Right lobe of liver (tissue), 6 donors: ENCODE measurements at places on chromosomes 1 and 21. TPM values are rescaled to one million over a fixed set of nuclear protein-coding genes. Genes with fewer than 3 reads are reported as not detected.

DNA sequence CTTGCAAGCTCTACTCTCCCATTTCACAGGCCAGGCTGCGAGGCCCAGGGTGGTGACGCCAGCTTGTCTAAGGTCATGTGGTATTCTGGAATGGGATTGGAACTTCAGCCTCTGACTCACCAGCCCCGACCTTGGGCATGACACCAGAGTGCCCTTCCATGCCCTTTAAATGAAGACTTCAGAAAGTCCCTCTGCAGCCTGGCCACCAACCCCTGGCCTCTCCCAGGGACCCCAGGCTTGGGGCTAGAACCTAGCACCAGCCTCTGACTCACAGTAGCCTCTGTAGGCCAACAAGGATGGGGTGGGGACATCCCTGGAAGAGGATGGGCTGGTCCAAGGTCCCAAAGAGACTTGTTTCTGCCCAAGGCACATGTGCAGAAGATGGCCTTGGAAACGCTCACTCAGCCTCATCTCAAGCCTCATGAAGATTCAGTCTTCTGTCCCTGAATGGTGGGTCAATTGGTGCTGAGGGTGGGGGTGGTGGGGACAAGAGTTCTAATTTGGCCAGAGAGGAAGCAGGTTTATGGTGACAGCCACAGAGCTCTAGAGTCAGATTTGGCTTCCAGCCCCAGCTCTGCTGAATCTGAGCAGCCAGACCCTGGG, 36.1 kb upstream of the RUNX3 start:
- DNase-seq: peak; percentile 19

DNA sequence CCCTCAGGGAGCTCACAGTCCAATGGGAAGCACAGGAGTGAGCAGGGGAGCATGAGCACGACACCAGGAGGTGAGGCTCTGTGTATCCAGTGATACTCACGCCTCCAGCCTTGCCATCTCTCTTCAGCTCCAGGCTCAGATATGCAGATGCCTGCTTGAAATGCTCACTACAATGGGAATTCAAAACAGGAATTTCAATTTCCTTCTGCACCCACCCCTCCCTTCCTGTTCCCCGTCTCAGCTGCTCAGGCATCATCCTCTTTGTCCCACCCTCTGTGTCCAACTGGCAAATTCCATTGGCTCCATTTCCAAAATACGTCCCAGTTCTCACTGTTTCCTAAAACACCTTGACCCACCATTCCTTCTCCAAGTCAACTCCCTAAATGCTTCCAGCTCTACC, 58.9 kb downstream of the FBXO2 start:
- no peak for DNase-seq

DNA sequence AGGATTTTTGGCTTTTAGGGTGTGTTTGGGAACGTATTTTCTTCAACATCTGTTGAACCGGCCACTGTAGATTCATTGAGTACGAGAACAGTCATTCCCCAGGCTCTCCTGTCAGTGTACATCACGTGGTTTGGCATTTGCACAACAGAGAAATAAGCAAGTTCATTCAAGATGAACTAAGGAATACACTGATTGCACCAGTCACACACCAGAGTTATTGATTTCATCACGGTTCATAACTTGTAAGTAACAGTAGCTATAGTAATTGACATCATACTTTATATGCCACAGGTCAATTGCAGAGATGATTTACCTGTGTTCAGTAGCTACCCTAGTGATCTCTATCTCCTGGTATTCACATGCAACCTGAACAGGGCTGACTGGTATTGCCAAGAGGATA, 90.7 kb upstream of the ETS2 start:
- DNase-seq: no peak

VWA5B1 gene
- total RNA-seq: not detected

- DNase-seq: no peak
Observed at GRCh38 chr1:205228093-205228521, 361 bp downstream of the TMCC2 start.

- DNase-seq: no peak
Observed at GRCh38 chr1:116754198-116754977, at the start of gene CD2. Gene CD2, plus strand, starts transcription at chr1:116754430. Its CDS starts 63 bp downstream, at chr1:116754493.

- DNase-seq: no peak
Observed at GRCh38 chr1:73901738-73902137, 296.2 kb downstream of the LRRIQ3 start.

- peak; percentile 62 for DNase-seq
Observed at GRCh38 chr1:101235696-101236515, 913 bp upstream of the S1PR1 start.

- no peak for DNase-seq
Observed at GRCh38 chr1:167707942-167708341, 13.8 kb upstream of the MPZL1 start.

- DNase-seq: no peak
Observed at GRCh38 chr1:220156620-220157146, 62.8 kb downstream of the IARS2 start.

- DNase-seq: no peak
Observed at GRCh38 chr1:50262436-50262835, 153.7 kb downstream of the ELAVL4 start.

- DNase-seq: no peak
Observed at GRCh38 chr1:60911966-60912697, 170.2 kb upstream of the NFIA start.

GRCh38 chr1:185862235-185862634, 128.0 kb downstream of the HMCN1 start:
- DNase-seq: no peak

GRCh38 chr1:31761883-31762282, 2.3 kb downstream of the ADGRB2 start:
- DNase-seq: no peak

CFAP107 gene
- total RNA-seq: not detected

- no peak for DNase-seq
Observed at GRCh38 chr21:26461500-26461899, 111.6 kb downstream of the CYYR1 start.

DNA sequence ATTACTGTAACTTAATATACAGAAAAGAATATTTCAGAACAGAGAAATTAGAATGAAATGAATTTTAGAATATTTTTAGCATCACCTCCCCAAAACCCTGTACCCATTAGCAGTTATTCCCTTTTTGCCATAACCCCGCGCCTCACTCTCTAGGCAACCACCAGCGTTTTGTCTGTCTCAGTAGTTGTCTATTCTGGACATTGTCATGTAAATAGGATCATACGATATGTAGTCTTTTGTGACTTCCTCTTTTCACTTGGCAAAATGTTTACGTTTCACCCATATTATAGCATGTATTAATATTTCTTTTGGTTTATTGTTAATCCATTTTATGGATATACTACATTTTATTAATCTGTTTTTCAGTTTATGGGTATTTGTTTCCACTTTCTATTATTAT, 24.9 kb downstream of the SOAT1 start:
- DNase-seq: no peak

GPR3 gene
- total RNA-seq: 0.19 TPM

DNA sequence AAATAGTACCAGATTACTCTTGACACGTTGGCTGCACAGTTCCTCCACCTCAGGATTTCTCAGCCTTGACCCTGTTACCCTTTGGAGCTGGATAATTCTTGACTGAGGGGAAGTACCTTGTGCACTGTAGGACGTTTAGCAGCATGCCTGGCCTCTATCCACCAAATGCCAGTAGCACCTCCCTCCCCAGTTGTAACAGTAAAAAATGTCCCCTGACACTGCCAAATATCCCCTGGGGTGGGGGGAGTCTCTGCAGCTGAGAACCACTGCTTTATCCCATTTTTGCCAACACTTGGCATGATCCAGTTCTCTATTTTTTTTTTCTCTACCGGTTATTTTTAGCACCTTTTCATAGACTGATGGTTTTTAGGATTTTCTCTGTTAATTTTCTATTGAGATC, 34.0 kb downstream of the C1orf198 start:
- no peak for DNase-seq

GRCh38 chr21:45054227-45054926, 20.0 kb upstream of the ADARB1 start:
- DNase-seq: peak; percentile 25

GRCh38 chr1:51170342-51170741, 65.7 kb upstream of the RNF11 start:
- DNase-seq: no peak

- DNase-seq: no peak
Observed at GRCh38 chr1:36735939-36736730, 253.4 kb upstream of the CSF3R start.

DNA sequence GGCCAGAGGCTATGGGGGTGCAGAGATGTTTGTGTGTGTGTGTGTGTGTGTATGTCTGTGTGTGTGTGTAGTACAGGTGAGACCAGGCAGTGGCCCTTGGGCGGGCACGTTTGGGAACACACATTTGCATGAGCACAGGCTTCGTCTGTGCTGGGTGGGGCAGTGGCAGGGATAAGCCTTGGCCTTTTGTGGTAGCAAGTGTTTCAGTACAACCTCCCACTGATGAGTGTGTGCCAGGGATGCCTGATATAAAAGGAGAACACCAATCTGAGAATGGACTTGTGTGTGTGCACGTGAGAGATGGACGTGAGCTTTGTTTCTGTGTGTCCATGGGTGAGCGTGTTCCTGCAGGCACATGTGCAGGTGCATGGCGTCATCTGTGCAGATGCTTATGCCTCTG, 3.0 kb downstream of the NTRK1 start:
- DNase-seq: no peak
